Activated T-helper 2 cell treated with anti-CD3 and anti-CD28 coated beads, Interferon-gamma antibody, Interleukin-2, Interleukin-4, amounts not matched to agents 10 μg/mL and 5 μg/mL and 100 μg/mL, durations not matched to agents 14 hours and 24 hours and 36 hours (primary cell): ENCODE measurements at places on chromosomes 5 and 9. TPM values are rescaled to one million over a fixed set of nuclear protein-coding genes. Genes with fewer than 3 reads are reported as not detected.
A peak's percentile ranks its signal among the peaks of the same experiment; 100 is the strongest.

DNA sequence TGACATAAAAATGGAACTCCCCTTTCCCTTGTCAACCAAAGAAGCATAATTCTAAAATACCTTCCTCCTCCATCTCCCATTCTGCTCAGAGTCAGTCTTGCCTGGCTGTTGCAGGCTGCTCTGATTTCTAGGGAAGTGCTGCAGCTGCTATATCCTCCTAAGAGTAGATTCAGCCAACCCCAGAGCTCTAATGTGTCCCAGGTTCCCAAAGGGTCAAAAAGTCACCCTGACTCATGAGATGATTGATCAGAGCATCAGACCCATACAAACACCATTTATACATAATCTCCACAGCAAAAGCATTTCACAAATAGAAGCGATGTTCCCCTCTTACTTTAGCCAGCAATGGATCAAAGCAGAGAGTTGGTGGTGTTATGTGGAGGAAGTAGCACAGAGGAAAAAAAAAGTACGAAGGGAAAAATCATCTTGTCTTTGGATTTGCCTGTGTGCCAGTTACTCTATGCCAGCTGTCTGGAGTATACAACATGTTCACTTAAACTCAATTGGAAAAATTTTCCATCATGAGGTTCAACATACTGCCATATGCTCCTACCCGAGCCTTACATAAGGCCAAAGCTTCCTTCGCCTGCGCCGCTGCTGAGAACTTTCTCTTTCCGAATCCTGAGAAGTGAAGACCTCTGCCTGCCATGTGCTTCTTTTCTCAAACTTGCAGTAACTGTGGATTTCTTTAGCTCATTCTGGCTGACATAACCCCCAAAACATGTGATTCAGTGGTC, 258.0 kb downstream of the TLE4 start:
- H3K4me1 ChIP-seq, result peaks cover 1% of the 10 kb centered on the region
- H3K4me3 ChIP-seq, result no peak overlapping the region
- no peak for DNase-seq
- peaks cover under 1% of the 10 kb centered on the region for H3K27me3 ChIP-seq

DNA sequence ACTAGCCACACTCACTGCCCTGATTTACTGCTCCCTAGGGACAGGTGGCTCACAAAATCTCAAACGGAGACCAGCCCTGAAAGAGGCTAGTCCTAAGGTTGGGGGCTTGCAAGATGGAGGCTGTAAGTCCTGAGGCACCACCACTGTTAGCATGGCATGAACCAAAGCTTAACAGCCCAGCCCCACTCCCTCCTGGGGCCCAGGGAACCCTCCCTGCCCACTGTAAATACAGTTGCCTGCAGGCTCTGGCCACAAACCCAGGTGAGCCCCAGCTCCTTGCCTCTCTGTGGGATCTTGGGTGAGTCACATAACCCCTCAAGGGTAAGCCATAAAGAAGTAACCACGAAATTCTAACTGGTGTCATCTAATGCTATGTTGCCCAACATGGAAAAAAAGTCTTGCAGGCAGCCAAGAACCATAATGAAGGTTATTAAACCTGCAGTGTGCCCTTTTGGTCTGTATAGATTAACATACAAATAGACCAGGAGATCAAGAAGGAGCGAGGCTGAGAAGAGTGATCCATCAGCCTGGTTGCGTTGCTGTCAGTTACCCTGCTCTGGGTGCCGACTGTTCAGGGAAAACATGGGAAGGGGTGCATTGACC, 1.7 kb upstream of the POMT1 start:
- H3K36me3 ChIP-seq, result peaks cover 49% of the 10 kb centered on the region
- peaks cover 35% of the 10 kb centered on the region for H3K4me1 ChIP-seq
- H3K4me3 ChIP-seq, result peak overlapping the region; percentile 71
- peak; percentile 40 for DNase-seq

- no peak overlapping the region for H3K27ac ChIP-seq
- H3K4me3 ChIP-seq, result no peak overlapping the region
- H3K4me1 ChIP-seq, result no peaks in the 10 kb centered on the region
- no peaks in the 10 kb centered on the region for H3K36me3 ChIP-seq
- no peaks in the 10 kb centered on the region for H3K27me3 ChIP-seq
Measured at GRCh38 chr9:28930766-28931165, 1357.5 kb upstream of the C9orf72 start.

Gene TTC16
- 0.18 TPM in 1 of 2 replicates, not detected in the other for total RNA-seq

Gene SOWAHA
- total RNA-seq, result 0.28 and 0.32 TPM in 2 replicates

Gene BOD1
- total RNA-seq, result 27.2 and 32.3 TPM in 2 replicates

- H3K4me1 ChIP-seq, result peaks cover 25% of the 10 kb centered on the region
- peaks cover 55% of the 10 kb centered on the region for H3K36me3 ChIP-seq
- H3K27ac ChIP-seq, result no peak overlapping the region
- no peak overlapping the region for H3K4me3 ChIP-seq
- no peaks in the 10 kb centered on the region for H3K27me3 ChIP-seq
Measured at GRCh38 chr5:32233220-32233695, 59.1 kb upstream of the GOLPH3 start.

- H3K27me3 ChIP-seq, result no peaks in the 10 kb centered on the region
- peaks cover 82% of the 10 kb centered on the region for H3K36me3 ChIP-seq
- H3K27ac ChIP-seq, result peak overlapping the region; percentile 17
- H3K4me3 ChIP-seq, result no peak overlapping the region
Measured at GRCh38 chr5:160486573-160486972, 64.9 kb downstream of the PTTG1 start.
